GM20000 (cell line): ENCODE measurements at places on chromosomes 11 and 22.

DNA sequence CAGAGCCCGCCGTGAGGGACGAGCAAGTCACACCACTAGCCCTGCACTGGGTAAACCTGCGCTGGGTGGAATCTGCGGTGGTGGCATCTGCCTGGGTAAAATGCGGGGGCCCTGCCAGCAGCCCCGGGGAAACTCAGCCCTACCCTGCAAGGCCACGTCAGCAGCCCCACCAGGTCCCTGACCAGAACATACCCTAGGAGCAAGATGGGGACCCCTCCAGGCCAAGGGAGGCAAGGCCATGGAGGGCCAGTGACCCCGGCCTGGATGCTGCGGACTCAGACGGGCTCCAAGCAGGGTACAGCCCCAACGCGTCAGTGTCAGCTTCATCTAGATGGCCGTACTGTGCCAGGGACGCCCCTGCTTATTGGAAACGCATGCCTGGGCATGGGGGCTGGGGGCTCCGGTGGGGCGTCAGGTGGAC, 26.3 kb downstream of the TOLLIP start:
- DNase-seq, result no peak

DNA sequence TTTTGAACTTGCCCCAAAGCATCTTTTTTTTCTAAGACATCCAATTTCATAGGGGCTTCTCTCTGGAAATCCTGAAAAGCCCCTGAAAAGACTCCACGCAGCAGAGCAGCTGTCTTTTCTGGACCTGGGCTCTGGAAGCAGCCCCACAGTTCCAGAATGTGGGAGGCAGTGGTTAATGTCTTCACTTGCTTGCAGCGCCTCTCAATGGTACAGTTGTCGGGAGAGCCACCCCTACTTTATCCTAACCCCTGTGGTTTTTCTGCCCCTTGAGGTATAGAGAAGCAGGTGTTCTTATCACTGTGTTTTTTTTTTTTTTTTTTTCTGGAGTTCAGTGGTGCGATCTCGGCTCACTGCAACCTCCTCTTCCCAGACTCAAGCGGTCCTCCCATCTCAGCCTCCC, 83.4 kb upstream of the SORL1-AS1 start:
- DNase-seq, result no peak

DNA sequence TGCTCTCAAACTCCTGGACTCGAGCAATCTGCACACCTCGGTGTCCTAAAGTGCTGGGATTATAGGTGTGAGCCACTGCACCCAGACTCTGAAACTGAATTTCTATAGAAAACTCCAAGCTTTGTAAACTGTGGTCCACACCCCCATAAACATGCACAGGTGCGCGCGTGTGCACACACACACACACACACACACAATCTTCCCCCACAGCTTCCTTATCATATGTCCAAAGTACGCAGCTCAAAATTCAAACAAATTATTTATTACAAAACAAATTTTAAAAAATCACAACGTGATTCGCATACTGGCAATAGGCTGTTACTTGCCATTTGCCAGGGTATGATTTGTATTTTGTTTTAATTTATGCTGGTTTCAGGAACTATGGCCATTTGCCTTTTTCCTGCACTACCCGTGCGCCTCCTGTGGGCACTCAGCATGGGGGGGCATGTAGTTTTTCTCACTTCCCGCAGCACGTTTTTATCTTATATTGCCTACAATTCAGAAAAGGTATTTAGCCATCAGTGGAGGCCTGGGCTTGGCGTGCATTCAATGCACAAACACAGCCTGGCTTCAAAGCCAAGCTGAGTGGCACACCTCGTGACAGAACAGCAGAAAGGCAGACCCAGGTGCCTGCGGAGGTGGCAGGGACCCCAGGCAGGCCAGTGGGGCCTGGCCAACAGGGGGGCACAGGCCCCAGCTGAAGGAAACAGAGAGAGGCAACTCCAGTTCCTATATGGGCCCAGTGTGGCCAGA, 10.8 kb upstream of the SNX32 start:
- DNase-seq, result no peak

GRCh38 chr11:1073261-1073724, 1.4 kb upstream of the MUC2 start:
- no peak for DNase-seq

- DNase-seq, result peak; percentile 69
Measured at GRCh38 chr11:44596525-44597276, 31.2 kb downstream of the CD82 start.

GRCh38 chr11:17410606-17411379, 22.3 kb upstream of the KCNJ11 start:
- DNase-seq, result no peak

DNA sequence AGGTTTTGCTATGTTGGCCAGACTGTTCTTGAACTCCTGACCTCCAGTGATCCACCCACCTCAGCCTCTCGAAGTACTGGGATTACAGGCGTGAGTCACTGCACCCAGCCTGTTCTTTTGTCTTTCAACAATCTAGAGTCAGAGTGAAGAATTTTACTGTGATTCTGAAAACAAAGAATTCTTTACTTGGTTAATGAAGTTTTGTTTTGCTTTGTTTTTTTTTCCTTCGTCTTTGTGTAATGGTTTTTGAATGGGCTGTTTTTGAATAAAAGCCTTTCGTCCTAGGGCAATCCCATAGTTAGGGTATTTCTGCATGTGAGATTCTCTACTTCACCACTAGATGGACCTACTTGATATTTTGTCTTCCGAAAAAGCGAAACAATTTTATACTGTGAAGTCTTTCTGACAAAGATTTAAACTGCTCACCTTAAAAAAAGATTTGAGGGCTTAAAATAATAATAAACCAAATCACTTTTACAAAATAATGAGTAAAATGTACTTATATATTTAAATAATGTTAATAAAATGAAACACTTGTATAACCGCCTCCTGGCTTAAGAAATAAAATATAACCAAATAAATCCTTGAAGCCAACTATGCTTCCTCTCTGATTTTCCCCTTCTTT, 43.4 kb upstream of the SC5D start:
- DNase-seq, result peak; percentile 63

DNA sequence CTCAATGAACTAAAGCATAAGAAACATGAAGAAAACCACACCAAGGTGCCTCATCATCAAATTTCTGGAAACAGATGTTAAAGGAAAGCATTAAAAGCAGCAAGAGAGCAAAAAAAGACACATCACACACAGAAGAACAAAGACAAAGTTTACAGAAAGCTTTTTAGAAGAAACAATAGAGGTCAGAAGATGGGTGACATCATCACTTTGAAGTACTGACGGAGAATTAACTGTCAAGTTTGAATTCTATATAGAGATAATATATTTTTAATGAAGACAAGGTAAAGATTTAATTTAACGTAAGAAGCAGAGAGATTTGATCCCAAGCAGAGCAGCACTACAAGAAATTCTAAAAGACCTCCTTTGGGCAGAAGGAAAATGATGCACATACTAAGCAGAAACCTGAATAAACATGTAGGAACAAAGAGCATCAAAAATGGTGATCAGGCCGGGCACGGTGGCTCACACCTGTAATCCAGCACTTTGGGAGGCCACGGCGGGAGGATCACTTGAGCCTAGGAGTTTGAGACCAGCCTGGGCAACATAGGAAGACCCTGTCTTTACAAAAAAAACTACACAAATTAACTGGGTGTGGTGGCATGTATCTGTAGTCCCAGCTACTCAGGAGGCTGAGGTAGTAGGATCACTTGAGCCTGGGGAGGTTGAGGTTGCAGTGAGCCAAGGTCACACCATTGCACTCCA, 63.3 kb upstream of the RTL6 start:
- DNase-seq, result no peak

- no peak for DNase-seq
Measured at GRCh38 chr11:7451520-7451919, 33.8 kb upstream of the OLFML1 start.

GRCh38 chr22:30562366-30562765, 12.1 kb downstream of the GAL3ST1 start:
- DNase-seq, result no peak
